ENCODE measurements at places on chromosomes 4 and X.

DNA sequence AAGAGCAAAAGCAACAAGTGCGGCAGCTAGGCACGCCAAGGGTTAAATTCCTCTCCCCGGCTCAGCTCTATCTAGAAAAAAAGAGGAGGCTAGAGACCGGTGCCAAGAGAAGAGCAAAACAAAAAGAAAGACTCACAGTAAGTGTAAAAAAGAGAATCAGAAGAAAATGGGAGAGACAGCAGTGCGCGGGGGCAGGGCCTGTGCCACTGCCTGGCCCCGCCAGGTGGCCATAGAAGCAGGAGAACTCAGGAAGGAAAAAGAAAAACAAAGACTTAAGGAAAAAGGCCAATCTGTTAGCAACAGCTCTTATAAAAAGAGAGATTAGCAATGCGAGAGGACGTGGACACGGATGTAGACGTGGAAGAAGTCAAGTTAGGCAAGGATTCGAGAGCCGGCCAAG is 3.2 kb downstream of the ACOX3 start:
- no peak for DNase-seq

- DNase-seq: no peak
Measured at GRCh38 chrX:102599951-102600579, 750 bp downstream of the ARMCX5 start.

- no peak for DNase-seq
Measured at GRCh38 chr4:114921790-114922591, 191.4 kb downstream of the NDST4 start.

DNA sequence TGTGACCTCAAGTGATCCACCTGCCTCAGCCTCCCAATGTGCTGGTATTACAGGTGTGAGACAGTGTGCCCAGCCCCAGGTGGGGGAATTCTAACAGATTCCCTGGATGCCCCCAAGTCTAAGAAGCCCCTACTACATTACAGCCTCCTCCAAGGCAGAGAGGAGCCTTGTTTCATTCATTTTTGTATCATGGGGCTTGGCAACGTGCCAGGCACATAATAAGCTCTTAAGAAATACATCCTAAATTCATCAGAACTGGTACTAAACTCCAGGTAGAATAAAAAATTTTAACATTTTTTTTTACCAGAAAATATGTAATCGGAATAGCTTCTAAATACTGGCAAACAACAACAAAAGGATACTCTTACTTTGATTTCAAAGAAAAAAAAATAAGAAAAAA is 127.1 kb downstream of the CHIC2 start:
- DNase-seq: no peak

DNA sequence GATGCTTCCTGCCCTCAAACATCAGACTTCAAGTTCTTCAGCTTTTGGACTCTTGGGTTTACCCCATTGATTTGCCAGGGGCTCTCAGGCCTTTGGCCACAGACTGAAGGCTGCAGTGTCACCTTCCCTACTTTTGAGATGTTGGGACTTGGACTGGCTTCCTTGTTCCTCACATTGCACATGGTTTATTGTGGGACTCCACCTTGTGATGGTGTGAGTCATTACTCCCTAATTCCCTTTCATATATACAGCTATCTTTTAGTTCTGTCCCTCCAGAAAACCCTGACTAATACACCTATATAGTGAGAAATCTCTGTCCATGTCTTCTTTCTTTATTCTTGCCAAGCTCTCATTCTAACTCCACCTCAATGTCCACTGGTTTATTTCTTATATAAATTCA is 736.9 kb upstream of the HS3ST1 start:
- DNase-seq: no peak

DNA sequence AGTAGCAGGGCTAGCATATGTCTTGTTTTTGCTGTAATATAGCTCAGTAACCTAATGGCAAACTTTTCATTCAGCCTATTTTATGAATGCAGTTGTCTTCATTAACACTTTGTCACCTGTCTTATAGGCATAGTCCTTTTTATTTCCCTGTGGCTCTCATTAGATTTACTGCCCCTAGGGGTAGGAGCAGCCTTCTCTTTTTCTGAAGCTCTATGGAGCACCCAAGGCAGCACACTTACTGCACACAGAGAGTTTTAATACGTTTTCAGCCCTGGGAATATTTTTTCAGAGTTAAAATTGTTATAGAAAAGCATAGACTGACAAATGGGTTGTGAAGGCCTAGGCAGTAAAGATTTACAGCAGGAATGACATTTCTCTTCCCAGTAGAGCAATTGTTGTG is 406.8 kb downstream of the TMA16 start:
- DNase-seq: no peak

DNA sequence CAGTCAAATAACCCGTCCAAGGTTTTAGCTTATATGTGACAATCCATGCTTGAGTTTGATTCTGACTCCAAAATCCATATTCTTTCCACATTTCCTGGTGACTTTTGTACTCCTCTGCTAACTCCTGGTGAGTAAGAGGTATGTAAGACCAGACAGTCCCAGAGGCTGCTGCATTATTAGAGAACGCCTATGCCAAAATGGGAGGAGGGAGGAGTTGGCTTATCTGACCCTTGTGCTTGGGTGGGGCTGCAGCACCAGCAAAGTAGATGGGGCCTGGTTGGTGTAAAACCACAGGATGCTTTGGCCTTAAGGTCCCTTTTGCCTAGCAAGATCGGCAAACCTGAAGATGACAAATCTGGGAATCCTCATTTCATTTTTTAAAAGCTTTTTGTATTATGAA is 9.1 kb upstream of the RNF212 start:
- no peak for DNase-seq

- DNase-seq: no peak
Measured at GRCh38 chr4:70613306-70614183, 15.0 kb upstream of the ENAM start.

DNA sequence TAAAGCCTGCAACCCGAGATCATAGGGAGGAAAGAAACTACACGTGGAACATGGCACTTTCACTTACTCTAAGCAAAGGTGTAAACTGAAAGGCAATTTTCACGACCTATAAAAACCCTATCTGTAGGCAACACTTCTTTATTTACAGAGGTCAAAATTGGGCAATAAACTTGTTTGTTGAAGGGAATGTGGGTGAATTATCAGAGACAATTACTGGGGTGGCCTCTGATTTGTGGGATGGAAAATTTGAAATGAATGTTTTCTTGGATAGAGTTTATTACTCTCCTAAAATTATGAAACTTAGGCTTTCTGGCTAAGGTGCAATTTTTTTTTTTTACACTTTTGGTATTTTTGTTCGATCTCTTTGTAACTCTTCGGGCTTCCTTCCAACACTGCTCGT is 734.1 kb upstream of the TENM3 start:
- no peak for DNase-seq

- no peak for DNase-seq
Measured at GRCh38 chr4:110620691-110621327, 2.1 kb downstream of the PITX2 start.

DNA sequence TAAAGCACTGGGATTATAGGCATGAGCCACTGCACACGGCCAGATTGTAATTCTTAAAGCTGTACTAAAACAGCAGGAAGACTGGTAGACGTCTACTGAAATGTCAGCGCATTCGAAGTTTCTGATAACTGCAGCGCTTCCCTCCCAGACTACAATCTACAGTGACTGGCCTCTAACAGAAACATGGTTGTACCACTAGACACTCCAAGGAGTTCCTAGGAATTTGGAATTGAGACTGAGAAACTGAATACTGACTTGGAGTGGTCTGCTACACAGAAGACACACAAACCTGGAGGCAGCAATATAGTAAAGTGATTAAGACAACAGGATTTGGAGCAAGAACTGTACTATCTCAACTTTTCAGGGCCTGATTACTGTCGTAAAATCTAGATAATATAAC is 937 bp downstream of the HELQ start:
- DNase-seq: no peak

- DNase-seq: no peak
Measured at GRCh38 chr4:126871810-126872209, 760.9 kb upstream of the INTU start.

- no peak for DNase-seq
Measured at GRCh38 chr4:25160714-25161592, 704 bp upstream of the SEPSECS start.

- no peak for DNase-seq
Measured at GRCh38 chrX:122943918-122944317, 240.2 kb upstream of the GRIA3 start.

DNA sequence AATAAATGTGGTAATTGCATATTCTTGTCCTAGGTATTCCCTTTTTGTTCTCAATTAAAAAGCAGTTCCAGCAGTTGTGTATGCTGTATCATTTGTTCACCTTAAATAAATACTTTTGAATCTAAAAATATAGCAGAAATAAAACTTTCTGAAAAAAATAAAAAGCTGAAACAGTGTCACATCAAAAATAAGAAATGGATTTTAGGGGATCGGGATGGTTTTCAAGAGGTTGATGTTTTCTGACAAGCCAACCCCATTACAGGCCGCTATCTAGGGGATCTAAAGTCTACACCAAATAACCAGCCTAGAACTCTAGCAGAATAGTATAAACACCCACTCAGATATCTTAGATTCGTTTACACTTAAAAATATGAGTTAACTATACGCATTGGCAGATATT is 95.4 kb upstream of the MAML3 start:
- DNase-seq: no peak

- DNase-seq: no peak
Measured at GRCh38 chr4:114691865-114692264, 93.3 kb downstream of the UGT8 start.

DNA sequence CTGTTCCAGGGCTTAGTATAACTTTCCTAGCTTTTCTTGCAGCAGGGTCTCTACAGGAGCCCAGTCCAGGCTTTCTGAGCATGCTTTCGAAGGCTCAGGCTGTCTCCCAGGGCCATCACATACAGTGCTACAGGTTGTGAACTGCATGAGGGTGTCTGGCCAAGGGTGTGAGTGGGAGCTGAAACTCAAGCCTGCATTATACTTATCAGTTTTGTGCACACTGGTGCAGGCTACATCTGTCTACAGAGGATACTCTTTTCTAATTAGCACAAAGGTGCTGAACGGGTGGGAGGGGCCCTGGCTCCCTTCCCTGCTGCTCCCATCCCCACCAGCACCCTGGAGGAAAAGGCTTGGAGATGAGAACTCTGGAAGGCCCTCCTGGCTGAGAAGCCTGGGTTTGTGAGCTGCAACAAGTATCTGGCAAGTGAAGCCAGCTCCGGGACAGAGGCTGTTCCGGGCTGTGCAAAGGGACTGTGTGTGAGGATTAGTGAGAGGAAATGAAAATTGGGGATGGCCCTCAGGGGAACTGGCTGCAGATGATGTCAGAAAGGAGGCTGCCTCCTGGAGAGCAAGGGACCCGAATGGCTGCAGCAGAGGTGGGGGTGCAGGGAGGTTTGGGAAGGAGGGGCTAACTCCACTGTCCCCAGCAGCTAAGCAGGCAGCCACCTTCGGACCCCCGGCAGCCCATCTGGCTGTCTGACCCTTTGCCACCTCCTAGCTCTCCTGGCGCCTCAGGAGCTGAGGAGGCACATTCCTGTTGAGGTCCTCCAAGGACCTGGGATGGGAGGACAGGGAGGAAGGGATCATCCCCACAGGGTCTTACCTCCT is 68.5 kb downstream of the EFNB1 start:
- DNase-seq: no peak

DNA sequence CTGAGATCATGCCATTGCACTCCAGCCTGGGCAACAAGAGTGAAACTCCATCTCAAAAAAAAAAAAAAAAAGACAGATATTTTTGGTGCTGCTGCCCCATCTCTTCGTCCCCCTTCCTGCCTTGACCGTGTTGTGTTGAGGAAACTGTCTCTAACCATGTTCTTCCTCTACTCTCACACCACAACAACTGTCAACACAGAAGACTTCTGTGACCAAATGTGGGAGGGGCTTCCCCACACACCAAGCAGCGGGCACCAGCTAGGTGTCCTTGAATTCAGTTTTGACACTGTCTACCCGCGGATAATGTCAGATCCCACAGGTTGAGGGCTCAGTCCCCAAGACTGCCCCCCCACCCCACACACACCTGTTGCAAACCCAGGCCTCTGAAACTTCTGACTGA is 104.7 kb upstream of the BCOR start:
- no peak for DNase-seq

DNA sequence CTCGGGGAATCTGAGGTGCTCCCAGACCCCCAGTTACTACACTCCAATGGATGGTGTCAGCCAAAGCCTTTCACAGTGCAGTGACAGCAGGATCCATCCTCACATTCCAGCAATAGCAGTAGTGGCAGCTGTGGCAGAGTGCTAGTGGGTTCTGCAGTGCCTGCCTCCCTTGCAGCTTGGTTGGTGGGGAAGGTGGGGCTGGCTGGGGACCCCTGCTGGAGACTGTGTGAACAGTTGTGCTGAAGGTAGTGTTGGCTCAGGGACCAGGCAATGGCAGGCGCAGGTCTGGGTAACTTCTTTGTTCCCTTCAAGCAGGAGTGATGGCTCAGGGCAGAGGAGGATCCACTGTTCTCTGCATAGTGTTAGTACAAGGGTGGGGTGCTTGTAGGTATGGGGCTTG is 343.7 kb upstream of the TRAM1L1 start:
- DNase-seq: no peak

- DNase-seq: no peak
Measured at GRCh38 chr4:86496094-86497080, 97.7 kb upstream of the PTPN13 start.

GRCh38 chr4:153571006-153571545 is 104.9 kb downstream of the TMEM131L start:
- no peak for DNase-seq

GRCh38 chr4:71405791-71406190 is 67.0 kb downstream of the SLC4A4 start:
- DNase-seq: no peak
